Transverse colon (tissue), 4 donors: ENCODE measurements at places on chromosomes 2 and 18.

GRCh38 chr2:42754021-42754775 is 9.7 kb downstream of the OXER1 start:
- DNase-seq, result no peak

GRCh38 chr2:2012505-2012904 is 268.2 kb upstream of the PXDN start:
- DNase-seq, result no peak

- DNase-seq, result no peak
Observed at GRCh38 chr2:201956361-201956760, 77.3 kb upstream of the FZD7 start.

- DNase-seq, result no peak
Observed at GRCh38 chr18:14089191-14089590, 43.0 kb downstream of the ZNF519 start.

DNA sequence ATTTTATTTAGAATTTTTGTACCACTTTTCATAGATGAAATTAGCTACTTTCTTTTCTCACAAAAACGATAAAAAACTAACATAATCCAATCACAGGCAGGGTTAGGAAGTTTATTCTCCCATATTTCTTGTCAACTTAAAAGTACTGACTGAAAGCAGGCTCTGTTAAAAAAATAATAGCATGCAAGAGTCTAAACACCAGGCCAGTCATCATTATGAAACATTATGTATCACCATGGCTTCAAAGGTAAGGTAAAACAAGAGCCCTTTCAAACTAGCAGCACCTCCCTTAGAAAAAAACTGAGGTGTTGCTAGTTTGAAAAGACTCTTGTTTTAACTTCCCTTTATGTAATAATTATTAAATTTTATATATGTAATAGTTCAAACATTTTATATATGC is 848.0 kb downstream of the RNF144A start:
- DNase-seq, result no peak
